ENCODE measurements at places on chromosomes 12 and 14.

- DNase-seq, result no peak
These were observed 578 bp downstream of the ADAMTS20 start for GRCh38 chr12:43551279-43551970.

- no peak for DNase-seq
These were observed 173.0 kb downstream of the SEC23A start for GRCh38 chr14:38930022-38930421.

DNA sequence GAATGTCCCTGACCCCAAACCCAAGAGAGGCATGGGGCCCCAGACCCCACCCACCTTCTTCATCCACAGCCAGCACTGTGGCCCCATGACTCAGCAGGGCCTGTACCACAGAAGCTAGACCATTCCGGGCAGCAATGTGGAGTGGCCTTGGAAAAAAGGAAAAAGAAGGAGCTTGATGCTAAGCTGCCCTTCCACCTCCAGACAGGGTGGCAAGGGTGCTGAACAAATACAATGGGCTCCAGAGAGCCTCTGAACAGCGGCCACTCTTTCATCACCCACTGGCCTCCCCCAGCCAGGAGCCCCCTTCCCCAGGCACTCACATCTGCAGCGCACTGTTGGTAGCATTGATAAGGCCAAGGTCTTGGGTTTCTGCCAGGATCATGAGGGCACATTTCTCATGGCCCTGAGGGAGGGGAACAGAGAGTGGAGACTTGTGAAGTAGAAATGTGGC lies 13.9 kb downstream of the SLC39A5 start:
- DNase-seq, result no peak

DNA sequence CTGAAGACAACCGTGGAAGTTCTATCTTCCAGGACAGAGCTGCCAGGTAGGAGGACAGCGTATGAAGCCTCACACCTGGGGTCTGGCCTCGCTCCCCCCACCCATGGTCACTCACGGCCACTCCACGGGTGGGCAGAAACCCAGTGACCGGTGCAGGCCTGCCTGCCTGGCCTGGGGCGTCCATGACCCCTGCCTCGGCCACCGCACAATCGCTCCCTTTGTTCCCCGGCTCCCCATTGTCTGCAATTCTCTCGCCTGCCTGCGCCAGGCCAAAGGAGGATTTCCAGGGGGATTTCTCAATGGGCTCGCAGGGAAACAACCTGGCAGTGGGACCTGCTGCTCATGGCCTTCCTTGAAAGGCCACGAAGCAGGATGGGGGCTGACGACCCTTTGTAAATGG lies 22.6 kb downstream of the CCDC85C start:
- DNase-seq, result no peak

DNA sequence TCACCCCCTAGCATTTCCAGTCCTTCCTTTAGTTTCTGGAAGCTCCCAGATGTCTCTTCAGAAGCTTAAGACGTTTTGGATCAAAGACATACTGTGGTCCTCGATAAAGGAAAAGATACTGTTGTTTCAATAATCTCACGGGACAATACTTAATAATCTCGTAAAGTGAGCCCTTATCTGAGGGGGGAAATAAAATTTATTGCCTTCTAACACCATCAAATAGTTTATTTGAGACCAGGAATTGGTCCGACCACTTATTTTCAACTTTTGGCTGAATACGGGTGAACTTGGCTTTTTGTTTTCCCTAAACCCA lies 640 bp upstream of the G2E3 start:
- no peak for DNase-seq

All from LNCaP clone FGC (cell line).